SK-N-SH treated with all-trans-retinoic acid at 6 μM for 48 hours (cell line): ENCODE measurements at places on chromosomes 1 and 21.

GRCh38 chr1:159890390-159890789, 9.6 kb downstream of the CFAP45 start:
- peak; percentile 5 for ATAC-seq

GRCh38 chr21:35226968-35227744, 178.1 kb upstream of the RUNX1 start:
- no peak for ATAC-seq

DNA sequence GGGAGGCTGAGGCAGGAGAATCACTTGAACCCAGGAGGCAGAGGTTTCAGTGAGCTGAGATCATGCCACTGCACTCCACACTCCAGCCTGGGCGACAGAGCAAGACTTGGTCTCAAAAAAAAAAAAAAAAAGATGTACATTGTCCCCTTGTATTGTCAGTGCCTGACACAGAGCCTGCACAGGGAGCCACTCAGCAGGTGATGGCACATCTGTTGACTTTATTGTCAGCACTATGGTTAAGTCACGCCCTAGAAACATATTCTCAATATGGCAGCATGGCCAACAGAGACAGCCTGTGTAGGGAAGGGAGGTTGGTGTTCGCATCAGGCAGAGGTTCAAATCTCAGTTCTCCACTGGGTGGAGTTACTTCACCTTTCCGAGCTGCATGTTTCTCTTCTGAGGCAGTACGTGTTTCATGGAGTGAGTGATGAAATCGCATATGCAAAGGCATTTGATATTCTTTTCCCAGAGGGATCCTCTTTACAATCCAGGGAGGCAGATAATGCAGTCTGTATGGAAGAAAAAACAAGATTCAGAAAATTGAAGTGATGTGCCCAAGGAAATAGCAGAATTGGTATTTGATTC, 20.6 kb downstream of the LAMC2 start:
- no peak for ATAC-seq

DNA sequence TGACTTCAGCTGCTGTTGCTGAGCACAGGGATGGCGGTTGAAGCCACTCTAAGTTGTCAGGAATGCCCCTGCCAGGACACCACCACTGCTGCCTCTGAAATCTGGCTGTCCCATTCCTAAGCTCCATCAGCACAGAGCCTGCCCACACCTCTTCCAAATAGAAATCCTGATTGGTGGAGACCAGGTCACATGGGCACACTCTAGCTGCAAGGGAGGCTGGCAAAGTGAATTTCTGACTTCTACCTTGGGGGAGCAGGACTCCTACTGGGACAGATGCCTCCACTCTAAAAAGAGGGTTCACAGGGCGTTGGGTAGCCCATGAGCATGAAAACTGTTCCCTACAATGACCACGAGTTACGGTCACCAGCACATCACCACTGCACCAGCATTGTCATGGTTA, 83.8 kb upstream of the TARDBP start:
- no peak for ATAC-seq
